Naive thymus-derived CD4-positive, alpha-beta T cell (primary cell): ENCODE measurements at places on chromosomes 13 and 19. TPM values are rescaled to one million over a fixed set of nuclear protein-coding genes. Genes with fewer than 3 reads are reported as not detected.

The FPR3 gene
- not detected in 2 replicates for total RNA-seq

The ZNF541 gene
- total RNA-seq = 1.1 TPM

The NLRP11 gene
- not detected for total RNA-seq

The ZNF555 gene
- 1.2 and 1.3 TPM in 2 replicates for total RNA-seq

The SLC15A1 gene
- total RNA-seq = not detected in 2 replicates

The KLK2 gene
- total RNA-seq = not detected

The CEACAM18 gene
- not detected for total RNA-seq

The TMEM255B gene
- 3.1 and 3.3 TPM in 2 replicates for total RNA-seq

The KIR2DL4 gene
- total RNA-seq = 0.44 TPM

The CCNE1 gene
- 6.1 TPM for total RNA-seq

The MCF2L gene
- 27.4 TPM for total RNA-seq

The SPIB gene
- total RNA-seq = 0.73 TPM

The TUBA3C gene
- total RNA-seq = not detected

The ANGPTL4 gene
- total RNA-seq = not detected

The ZNF45 gene
- total RNA-seq = 15.3 and 16.5 TPM in 2 replicates

The ZNF823 gene
- 1.8 TPM for total RNA-seq

The PHF11 gene
- total RNA-seq = 122 and 126 TPM in 2 replicates

The ZNF470 gene
- total RNA-seq = 5.9 TPM

The CYP4F12 gene
- total RNA-seq = not detected in 2 replicates

The ZNF610 gene
- total RNA-seq = 0.93 TPM

The MISP3 gene
- total RNA-seq = 1.7 and 1.9 TPM in 2 replicates

The ZNF682 gene
- total RNA-seq = 9.5 TPM

The ELSPBP1 gene
- not detected for total RNA-seq

The HOMER3 gene
- total RNA-seq = 0.65 TPM

The DZIP1 gene
- total RNA-seq = not detected

The TNFAIP8L1 gene
- total RNA-seq = 21.4 TPM

The METTL21C gene
- not detected for total RNA-seq

The JAK3 gene
- 154 TPM for total RNA-seq

The GARIN5A gene
- total RNA-seq = 0.76 TPM

The CACNG8 gene
- not detected for total RNA-seq

The ZNF85 gene
- total RNA-seq = 7.7 TPM

The DYRK1B gene
- total RNA-seq = 20.2 TPM

The OR7D2 gene
- total RNA-seq = not detected

The CRX gene
- total RNA-seq = not detected

The TMEM150B gene
- not detected for total RNA-seq

The ISOC2 gene
- 7.8 TPM for total RNA-seq

The SIGLEC12 gene
- total RNA-seq = not detected

The ELAVL1 gene
- total RNA-seq = 49.6 TPM

The TEKTIP1 gene
- total RNA-seq = 5.6 TPM

The LRRC4B gene
- not detected for total RNA-seq

The FGF21 gene
- not detected in 2 replicates for total RNA-seq

The ZNF223 gene
- total RNA-seq = 8.7 TPM

The ITPKC gene
- 7.3 TPM for total RNA-seq

The VSTM1 gene
- total RNA-seq = 2.1 TPM

The HCST gene
- 57.4 TPM for total RNA-seq

The RASA3 gene
- 191 TPM for total RNA-seq

The AKT1S1 gene
- 25.7 TPM for total RNA-seq

The MEDAG gene
- 0.17 TPM in 1 of 2 replicates, not detected in the other for total RNA-seq

The KLHL1 gene
- not detected in 2 replicates for total RNA-seq

The MIA gene
- total RNA-seq = not detected

The SIGLEC11 gene
- 0.46 TPM for total RNA-seq

The TSSK6 gene
- total RNA-seq = 11.3 TPM

The IFNL1 gene
- total RNA-seq = not detected
